Activated naive CD4-positive, alpha-beta T cell treated with anti-CD3 and anti-CD28 coated beads, Interleukin-2, amount 10 ng/mL, durations not matched to agents 7 days and 5 days (primary cell): ENCODE measurements at places on chromosomes 2 and 18.
A peak's percentile ranks its signal among the peaks of the same experiment; 100 is the strongest.

DNA sequence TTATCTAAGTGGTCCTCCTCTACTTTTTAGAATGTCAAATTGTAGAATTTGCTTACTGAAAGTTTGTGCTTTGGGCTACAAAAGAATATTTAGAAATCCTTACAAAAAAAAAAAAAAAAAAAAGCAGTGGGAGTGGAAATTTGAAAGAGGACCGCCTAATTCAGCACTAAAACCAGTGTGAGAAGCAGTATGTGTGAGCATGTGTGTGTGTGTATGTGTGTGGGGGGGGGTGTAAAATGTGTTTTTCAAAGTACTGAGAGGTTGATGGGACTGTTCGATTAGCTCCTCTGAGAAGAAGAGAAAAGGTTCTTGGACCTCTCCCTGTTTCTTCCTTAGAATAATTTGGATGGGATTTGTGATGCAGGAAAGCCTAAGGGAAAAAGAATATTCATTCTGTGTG lies at the start of gene VIT:
Gene VIT (plus strand): TSS at position 175 of the 400 bp plus-strand sequence. CDS start 19,664 bp downstream, outside the sequence.
- no peak within 1 kb of the TSS for H3K4me3 ChIP-seq
- H3K36me3 ChIP-seq, result no peaks in the 10 kb centered on the region
- H3K27ac ChIP-seq, result no peak within 1 kb of the TSS
- no peaks in the 10 kb centered on the region for H3K27me3 ChIP-seq
- DNase-seq, result no peak
- no peaks in the 10 kb centered on the region for H3K4me1 ChIP-seq

- no peak for DNase-seq
- no peaks in the 10 kb centered on the region for H3K4me1 ChIP-seq
- H3K36me3 ChIP-seq, result no peaks in the 10 kb centered on the region
- peaks cover 3% of the 10 kb centered on the region for H3K27me3 ChIP-seq
Measured at GRCh38 chr18:35513181-35513936, 15.6 kb upstream of the INO80C start.

GRCh38 chr2:55309446-55309845 lies 40.4 kb upstream of the MTIF2 start:
- no peak for DNase-seq
- H3K27me3 ChIP-seq, result no peaks in the 10 kb centered on the region
- H3K36me3 ChIP-seq, result no peaks in the 10 kb centered on the region
- H3K4me3 ChIP-seq, result no peak overlapping the region

DNA sequence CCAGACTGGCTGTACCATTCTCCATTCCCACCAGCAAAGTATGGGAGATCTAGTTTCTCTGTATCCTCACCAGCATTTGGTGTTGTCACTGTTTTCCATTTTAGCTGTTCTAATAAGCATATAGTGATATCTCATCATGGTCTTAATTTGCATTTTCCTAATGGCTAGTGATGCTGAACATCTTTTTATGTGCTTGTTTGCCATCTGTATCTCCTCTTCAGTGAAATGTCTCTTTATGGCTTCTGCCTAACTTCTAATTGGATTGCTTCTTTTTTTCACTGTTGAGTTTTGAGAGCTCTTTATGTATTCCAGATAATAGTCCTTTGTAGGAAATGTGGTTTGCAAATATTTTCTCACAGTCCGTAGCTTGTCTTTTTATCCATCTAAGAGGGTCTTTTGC lies 18.9 kb upstream of the BIN1 start:
- H3K4me1 ChIP-seq, result no peaks in the 10 kb centered on the region
- DNase-seq, result no peak
- H3K27ac ChIP-seq, result no peak overlapping the region
- no peak overlapping the region for H3K4me3 ChIP-seq

GRCh38 chr18:37339701-37340215 lies 225.8 kb downstream of the CELF4 start:
- DNase-seq, result no peak
- H3K27me3 ChIP-seq, result peaks cover 22% of the 10 kb centered on the region
- H3K4me3 ChIP-seq, result no peak overlapping the region
- no peaks in the 10 kb centered on the region for H3K36me3 ChIP-seq

DNA sequence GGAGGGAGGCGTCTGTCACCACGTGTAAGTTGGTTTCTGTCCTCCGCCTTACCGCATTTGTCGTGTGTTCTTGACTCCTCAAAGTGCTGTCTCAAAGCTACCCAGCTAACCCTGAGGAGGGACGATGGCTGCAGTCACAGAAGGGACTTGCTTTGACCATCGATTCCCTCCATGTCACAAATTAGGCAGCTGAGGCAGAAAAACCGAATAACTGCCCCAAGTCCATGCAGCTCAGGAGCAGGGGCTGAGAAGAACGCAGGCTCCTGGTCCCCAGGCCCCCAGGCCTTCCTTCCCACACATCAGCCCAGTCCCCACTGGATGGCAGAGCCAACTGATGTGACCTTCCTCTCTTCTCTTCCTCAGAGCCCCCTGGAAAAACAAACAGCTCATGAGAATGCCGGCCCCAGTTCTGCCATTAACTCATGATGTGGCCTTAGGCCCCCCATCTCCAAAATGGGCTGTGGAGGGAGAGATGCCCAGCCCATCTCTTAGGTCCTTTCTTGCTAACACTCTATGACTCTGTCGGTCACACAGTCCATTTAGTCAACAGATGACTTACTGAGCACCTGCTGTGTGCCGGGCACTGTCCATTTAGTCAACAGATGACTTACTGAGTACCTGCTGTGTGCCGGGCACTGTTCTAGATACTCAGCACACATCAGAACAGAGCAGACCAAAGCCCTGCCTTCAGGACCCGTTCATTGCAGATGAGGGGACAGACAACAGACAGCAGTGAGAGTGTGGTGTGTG lies 19.6 kb downstream of the MTERF4 start:
- H3K36me3 ChIP-seq, result peaks cover 18% of the 10 kb centered on the region
- DNase-seq, result no peak
- H3K27me3 ChIP-seq, result no peaks in the 10 kb centered on the region
- no peak overlapping the region for H3K4me3 ChIP-seq
- H3K4me1 ChIP-seq, result peaks cover 5% of the 10 kb centered on the region
- H3K27ac ChIP-seq, result peak overlapping the region; percentile 68

DNA sequence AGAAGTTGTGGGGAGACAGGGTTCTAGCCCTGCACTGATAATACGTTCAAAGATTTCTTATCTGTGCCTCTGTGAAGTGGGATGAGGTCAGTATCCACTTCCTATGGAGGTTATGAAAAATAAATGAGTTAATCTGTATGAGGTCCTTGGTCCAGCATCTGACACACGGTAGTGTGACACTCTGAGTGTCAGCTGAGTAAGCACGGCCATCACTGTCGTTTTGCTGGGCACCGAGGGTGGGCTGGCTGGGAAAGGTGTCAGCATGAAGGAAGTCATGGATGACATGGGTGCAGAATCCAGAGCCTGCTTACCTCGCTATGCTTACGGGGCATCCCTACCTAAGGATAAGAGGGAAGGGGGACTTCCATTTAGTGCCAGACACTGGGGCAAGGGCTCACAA lies 150.3 kb downstream of the INHBB start:
- no peak overlapping the region for H3K4me3 ChIP-seq
- no peak overlapping the region for H3K27ac ChIP-seq
- H3K36me3 ChIP-seq, result no peaks in the 10 kb centered on the region
- H3K4me1 ChIP-seq, result no peaks in the 10 kb centered on the region

DNA sequence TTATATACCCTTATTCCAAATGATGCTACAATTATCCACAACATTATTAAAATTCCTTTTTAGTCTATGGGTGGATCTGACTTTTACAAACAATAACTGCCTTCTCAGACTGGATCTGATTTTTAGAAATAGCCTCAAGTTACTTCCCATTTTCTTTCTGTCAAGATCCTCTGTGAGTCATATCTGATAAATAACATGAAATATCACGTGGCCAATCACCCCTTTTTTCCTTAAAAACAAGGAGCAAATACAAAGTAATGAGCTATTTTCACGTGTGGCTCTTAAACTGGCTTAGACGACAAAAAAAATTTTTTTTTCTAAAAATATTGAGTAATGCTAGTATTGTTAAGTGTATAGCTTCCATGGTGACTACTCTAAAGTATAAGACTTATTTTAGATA lies 6.7 kb downstream of the PELI1 start:
- H3K4me3 ChIP-seq, result no peak overlapping the region
- H3K36me3 ChIP-seq, result peaks cover 26% of the 10 kb centered on the region
- no peak overlapping the region for H3K27ac ChIP-seq
- DNase-seq, result no peak

DNA sequence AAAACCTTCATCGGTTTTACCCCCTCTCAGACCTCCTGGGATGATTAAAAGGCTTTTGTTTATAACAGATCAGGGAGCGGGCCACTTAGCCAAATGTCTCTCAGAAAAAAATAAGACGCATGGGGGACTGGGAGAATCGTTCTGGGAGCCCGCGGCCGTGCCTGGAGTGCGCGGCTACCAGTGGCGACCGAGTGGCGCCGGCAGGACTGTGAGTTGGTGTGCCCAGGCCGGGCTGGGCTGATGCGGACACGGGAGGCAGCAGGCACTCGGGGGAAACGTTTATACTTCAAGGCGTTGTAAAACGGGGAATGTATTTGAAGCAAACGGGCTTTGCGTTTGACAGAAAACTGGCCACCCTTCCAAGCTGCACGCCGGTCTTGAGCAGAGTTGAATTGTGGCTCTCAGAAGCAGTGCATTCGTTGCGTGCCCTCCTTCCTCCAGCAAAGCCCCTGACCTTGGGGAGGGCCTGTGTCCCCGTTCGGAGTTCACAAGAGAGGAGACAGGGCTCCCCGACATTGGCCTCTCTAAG lies 4.7 kb upstream of the HOXD10 start:
- H3K27me3 ChIP-seq, result peaks cover 92% of the 10 kb centered on the region
- H3K36me3 ChIP-seq, result peaks cover 5% of the 10 kb centered on the region
- no peak overlapping the region for H3K4me3 ChIP-seq

GRCh38 chr2:4553241-4553640 lies 849.9 kb downstream of the DCDC2C start:
- no peaks in the 10 kb centered on the region for H3K4me1 ChIP-seq
- no peak for DNase-seq
- no peaks in the 10 kb centered on the region for H3K36me3 ChIP-seq
- H3K27me3 ChIP-seq, result no peaks in the 10 kb centered on the region
- no peak overlapping the region for H3K4me3 ChIP-seq

DNA sequence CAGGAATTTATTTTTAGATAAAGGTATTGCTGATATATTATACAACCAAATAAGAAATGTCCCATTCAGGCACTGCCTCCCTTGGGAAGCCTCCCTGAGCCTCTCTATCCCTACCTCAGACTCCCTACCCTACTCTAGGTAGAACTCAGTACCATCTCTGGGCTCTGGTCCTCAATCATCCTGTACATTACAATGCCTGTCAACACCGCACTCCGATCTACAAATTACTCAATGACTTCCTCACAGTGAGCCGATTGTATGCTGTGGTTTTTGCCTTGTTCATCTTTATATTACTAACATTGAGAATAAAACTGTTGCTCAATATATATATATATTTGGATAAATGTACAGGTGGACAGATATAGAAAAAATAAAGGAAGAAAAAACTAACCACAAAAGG lies 207.5 kb downstream of the STK39 start:
- no peak overlapping the region for H3K27ac ChIP-seq
- H3K27me3 ChIP-seq, result no peaks in the 10 kb centered on the region
- no peak overlapping the region for H3K4me3 ChIP-seq
- DNase-seq, result no peak
- H3K36me3 ChIP-seq, result peaks cover 6% of the 10 kb centered on the region
- H3K4me1 ChIP-seq, result peaks cover 4% of the 10 kb centered on the region

DNA sequence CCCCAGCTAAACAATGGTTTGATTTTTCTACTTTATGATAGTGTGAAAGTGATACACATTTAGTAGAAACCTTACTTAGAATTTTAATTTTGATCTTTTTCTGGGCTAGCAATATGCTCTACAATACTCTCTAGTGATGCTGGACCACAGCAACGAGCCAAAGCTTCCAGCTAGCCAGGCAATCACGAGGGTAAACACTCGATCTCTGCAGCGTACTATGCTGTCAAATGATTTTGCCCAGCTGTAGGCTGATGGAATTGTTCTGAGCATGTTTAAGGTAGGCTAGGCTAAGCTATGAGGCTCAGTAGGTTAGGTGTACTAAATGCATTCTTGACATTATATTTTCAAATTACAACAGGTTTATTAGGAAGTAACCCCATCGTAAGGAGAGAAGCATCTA lies 207.5 kb downstream of the LRRTM4 start:
- no peak overlapping the region for H3K4me3 ChIP-seq
- H3K27me3 ChIP-seq, result no peaks in the 10 kb centered on the region
- no peaks in the 10 kb centered on the region for H3K4me1 ChIP-seq
- no peak for DNase-seq
- H3K36me3 ChIP-seq, result no peaks in the 10 kb centered on the region

- no peaks in the 10 kb centered on the region for H3K4me1 ChIP-seq
- H3K27me3 ChIP-seq, result peaks cover 3% of the 10 kb centered on the region
- H3K4me3 ChIP-seq, result no peak overlapping the region
- no peak overlapping the region for H3K27ac ChIP-seq
- DNase-seq, result no peak
Measured at GRCh38 chr18:75475228-75475627, 47.7 kb upstream of the SMIM21 start.

- DNase-seq, result no peak
- peaks cover 12% of the 10 kb centered on the region for H3K27me3 ChIP-seq
- H3K36me3 ChIP-seq, result no peaks in the 10 kb centered on the region
Measured at GRCh38 chr2:206584323-206585116, 57.8 kb upstream of the FAM237A start.

DNA sequence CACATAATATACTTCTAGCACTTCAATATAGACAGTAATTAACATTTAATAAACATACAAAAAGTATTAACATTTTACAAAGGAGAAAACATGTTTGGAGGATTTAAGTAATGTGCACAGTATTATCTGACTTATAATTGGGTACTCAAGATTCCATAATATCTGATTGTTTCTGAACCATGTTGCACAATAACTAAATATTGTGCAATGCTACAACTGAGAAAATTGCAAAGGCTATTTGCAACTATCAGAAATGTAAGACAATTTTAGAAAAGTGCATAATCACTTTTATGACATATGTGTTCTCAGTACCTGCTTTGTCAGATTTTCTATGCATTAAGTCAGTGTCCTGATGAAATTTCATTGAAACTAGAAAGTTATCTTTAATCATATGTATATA lies 934.6 kb downstream of the SOCS6 start:
- H3K27ac ChIP-seq, result no peak overlapping the region
- no peak for DNase-seq
- H3K4me1 ChIP-seq, result no peaks in the 10 kb centered on the region
- H3K27me3 ChIP-seq, result no peaks in the 10 kb centered on the region
- no peak overlapping the region for H3K4me3 ChIP-seq
- H3K36me3 ChIP-seq, result no peaks in the 10 kb centered on the region

GRCh38 chr18:46754188-46754587 lies 2.7 kb downstream of the ST8SIA5 start:
- H3K27me3 ChIP-seq, result peaks cover 77% of the 10 kb centered on the region
- H3K4me1 ChIP-seq, result peaks cover 28% of the 10 kb centered on the region
- no peaks in the 10 kb centered on the region for H3K36me3 ChIP-seq
- no peak overlapping the region for H3K27ac ChIP-seq

DNA sequence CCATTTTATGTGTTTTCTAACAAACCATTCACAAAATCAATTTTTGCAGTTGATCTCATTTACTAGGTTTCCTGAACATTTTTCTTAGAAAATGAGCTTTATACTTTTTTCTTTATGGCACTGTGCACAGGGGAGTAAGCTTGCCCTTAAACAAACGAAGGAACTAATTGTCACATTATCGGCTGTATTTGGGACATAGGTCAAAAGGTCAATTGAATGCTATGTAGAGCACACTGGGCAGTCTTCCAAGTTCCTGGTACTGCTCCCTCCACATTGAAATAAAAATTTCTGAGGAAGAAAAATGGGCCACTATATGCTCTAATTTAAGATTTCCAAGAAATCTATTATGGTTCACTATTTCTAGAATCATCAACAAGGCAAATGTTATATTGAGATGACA lies 93.6 kb upstream of the TMEFF2 start:
- H3K27ac ChIP-seq, result no peak overlapping the region
- no peaks in the 10 kb centered on the region for H3K36me3 ChIP-seq
- no peak overlapping the region for H3K4me3 ChIP-seq
- H3K4me1 ChIP-seq, result no peaks in the 10 kb centered on the region
- no peak for DNase-seq
